ENCODE measurements at places on chromosomes 2 and 18. TPM values are rescaled to one million over a fixed set of nuclear protein-coding genes. Genes with fewer than 3 reads are reported as not detected.
A peak's percentile ranks its signal among the peaks of the same experiment; 100 is the strongest.

GRCh38 chr2:179139506-179139905 lies 89.6 kb upstream of the CCDC141 start:
- DNase-seq, result no peak

- DNase-seq, result no peak
These were observed 97.8 kb upstream of the NETO1 start for GRCh38 chr18:72965616-72966015.

GRCh38 chr2:133171393-133172004 lies 396.8 kb downstream of the NCKAP5 start:
- DNase-seq, result peak; percentile 22

GRCh38 chr2:134738141-134738870 lies 19.5 kb upstream of the TMEM163 start:
- no peak for DNase-seq

TRABD2A gene
- total RNA-seq, result 0.58 TPM

DNA sequence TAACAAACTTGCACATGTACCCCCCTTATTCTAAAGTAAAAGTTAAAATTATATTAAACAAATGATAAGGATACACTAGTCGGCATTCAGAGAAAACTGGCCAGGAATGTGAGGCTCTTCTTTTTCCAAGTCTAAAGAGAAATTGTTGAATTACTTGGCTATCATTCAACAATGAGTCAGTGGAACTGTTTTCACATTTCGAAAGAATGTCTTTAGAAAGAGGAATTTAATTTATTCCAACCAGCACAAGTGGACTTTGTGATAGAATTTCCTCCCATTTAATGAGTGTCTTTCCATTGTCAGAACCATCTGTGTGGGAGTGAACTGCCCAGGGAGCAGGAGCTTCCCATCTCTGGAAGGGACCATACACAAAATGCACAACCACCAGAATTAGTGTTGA lies 792.2 kb downstream of the EPHA4 start:
- peak; percentile 33 for DNase-seq

GRCh38 chr2:218607436-218608115 lies at the start of gene PLCD4:
PLCD4 (plus strand) TSS chr2:218607899; CDS start chr2:218615740, 7,841 bp downstream.
- DNase-seq, result no peak

DNA sequence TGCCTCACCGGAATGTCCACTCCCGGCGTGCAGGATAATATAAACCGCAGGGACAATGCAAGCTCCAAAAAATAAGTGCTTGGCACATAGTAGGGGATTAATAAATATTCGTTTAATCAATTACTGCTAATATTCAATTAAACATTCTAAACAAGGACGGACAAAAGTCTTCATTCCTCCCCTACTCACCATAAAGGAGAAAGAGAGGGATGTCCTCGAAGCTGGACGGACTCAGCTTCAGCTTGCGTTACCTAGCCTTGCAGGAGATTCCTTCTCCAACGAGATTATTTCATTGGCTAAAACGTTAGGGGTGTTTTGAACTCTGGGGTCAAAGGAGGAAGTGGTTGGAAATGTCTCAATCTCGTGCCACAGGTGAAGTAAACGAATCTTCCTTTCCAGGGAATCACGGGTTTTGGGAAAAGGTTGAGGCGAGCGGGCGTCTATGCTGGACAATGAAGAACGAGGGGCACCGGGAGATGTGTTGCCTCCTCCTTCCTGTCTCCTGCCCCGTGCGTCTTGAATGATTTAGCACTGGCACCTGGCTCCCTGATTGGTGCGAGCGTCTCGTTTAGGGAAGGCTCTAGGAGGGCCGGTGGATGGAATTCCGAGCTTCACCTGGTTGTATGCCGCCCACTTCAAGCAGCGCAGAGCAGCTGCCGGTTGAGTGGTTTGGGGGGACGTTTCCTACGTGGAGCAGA lies 2.0 kb upstream of the GAD1 start:
- no peak for DNase-seq

GPR39 gene
- total RNA-seq, result 10.8 TPM

RGPD3 gene
- total RNA-seq, result 0.29 TPM

GRCh38 chr18:60331890-60332289 lies 40.7 kb downstream of the MC4R start:
- no peak for DNase-seq

DNA sequence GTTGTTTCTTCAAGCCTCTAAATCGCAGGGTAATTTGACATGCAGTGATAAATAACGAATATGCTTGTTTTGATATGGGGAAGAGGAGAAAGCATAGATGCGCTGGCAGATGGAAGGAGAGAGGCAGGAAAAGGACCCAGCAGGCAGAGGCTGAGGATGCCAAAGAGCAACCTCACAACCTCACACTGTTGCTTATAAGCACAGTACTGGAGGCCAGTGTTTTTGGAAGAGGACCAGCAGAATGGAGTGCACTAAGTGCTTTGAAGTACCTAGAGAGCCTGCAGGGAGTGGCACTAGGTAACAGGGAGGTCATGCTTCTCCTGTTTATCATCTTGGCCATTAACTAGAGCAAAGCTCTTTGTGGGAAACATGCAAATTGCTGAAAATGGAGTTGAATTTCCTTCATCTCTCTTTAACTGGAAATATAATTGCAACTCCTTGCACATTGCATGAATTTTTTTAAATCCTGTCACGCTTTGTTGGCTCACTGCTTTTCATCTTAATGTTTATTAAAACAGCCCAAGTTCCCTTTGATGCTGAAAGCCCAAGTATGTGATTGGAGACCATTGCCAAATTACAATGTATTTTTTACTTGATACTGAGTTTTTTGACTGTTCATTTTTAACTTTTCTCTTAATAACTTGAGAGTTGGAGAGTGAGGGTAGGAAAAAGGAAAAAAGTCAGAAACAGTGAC lies 236.4 kb downstream of the LRRTM1 start:
- no peak for DNase-seq

KCNG3 gene
- not detected for total RNA-seq

GRCh38 chr2:197037863-197038398 lies 111.4 kb upstream of the PGAP1 start:
- no peak for DNase-seq

PLEK gene
- not detected for total RNA-seq

- DNase-seq, result no peak
These were observed 11.7 kb downstream of the COPS8 start for GRCh38 chr2:237097326-237097910.

DNAJC5G gene
- total RNA-seq, result not detected

DNA sequence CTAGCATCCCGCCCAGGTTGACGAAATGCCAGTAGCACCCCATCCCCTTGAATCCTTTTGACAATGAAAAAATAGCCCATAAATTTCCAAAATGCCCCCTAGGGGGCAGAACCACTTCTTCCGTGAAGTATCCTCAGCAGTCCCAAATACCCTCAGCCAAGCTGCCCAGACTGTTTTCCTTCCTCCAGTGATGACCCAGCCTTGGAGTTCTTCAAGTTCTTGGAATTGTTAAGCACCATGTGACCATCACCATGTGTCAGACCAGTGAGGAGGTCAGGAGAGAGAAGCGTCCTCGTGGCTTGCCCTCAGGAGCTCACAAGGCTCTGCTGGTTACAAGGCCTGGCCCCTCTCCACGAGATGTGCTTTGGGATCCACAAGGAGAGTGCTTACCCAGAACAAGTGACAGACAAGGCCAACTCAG lies 1.4 kb upstream of the SLC23A3 start:
- peak; percentile 91 for DNase-seq

FBXO36 gene
- 1.8 TPM for total RNA-seq

DOCK10 gene
- total RNA-seq, result 2.1 TPM

DNA sequence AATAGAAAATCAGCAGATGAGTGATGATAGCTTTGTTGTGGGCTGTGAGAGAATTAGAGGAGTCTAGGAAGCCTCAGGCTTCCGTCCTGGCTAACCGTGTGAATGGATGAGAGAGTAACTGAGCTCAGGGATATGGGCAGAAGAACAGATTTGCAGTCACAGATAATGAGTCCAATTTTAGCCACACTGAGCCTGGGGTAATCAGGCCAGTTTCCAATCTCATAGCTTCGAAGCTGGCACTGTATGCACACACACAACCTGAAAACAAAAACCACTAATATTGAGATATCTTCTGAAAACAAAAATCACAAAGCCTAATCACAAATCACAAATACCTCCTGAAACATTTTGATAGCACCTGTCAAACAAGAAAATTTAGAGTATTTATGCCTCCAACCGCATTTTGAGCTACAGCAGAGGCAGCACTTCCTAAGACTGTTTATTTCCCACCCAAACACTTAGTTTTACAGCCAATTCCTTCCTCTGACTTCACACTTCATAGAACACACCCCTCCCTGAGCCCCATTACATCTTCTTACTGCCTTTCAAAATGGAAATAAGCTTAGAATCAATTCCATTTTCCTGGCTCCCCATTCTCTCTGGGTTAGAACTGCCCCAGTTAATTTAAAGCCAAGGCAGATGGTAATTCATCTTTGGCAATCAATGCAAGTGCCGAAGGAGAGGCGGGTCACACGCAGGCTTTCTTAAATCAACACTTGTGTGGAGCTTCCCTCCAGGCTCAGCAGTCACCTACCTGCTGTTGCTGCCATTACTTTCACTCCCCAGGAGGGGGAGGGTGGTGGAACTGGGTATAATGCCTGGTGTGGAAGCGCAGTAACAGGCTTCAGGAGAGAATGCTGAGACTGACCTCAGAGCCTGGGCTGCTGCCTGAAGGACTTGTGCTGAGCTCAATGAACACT lies 18.9 kb downstream of the TTR start:
- DNase-seq, result no peak

DNA sequence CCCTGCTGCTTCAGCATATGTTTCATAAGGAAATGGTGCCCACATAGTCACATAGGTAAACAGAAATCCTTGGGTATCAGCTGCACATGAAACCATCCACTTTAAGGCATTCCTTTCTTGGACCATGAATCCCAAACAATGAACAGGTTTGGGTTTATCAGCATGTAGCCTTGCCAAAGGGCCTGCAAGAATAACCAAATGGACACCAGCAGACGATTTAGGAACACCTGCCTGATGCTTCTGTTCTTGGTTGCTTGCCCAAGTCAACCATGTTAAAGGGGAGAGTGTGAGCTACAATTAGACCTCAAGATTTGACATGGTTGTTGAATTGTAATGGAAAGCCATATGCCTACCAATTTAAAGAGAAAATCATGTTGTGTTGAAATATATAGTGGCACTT lies 1342.7 kb upstream of the PIK3C3 start:
- no peak for DNase-seq

- DNase-seq, result no peak
These were observed 73.4 kb downstream of the ZBTB7C start for GRCh38 chr18:48335829-48336228.

ESPNL gene
- total RNA-seq, result 0.14 TPM

- no peak for DNase-seq
These were observed 60.3 kb upstream of the ACVR1 start for GRCh38 chr2:157936406-157936805.

RAD51AP2 gene
- total RNA-seq, result not detected

DSG4 gene
- not detected for total RNA-seq

- DNase-seq, result no peak
These were observed 202.1 kb downstream of the CTIF start for GRCh38 chr18:48740851-48741485.

DNA sequence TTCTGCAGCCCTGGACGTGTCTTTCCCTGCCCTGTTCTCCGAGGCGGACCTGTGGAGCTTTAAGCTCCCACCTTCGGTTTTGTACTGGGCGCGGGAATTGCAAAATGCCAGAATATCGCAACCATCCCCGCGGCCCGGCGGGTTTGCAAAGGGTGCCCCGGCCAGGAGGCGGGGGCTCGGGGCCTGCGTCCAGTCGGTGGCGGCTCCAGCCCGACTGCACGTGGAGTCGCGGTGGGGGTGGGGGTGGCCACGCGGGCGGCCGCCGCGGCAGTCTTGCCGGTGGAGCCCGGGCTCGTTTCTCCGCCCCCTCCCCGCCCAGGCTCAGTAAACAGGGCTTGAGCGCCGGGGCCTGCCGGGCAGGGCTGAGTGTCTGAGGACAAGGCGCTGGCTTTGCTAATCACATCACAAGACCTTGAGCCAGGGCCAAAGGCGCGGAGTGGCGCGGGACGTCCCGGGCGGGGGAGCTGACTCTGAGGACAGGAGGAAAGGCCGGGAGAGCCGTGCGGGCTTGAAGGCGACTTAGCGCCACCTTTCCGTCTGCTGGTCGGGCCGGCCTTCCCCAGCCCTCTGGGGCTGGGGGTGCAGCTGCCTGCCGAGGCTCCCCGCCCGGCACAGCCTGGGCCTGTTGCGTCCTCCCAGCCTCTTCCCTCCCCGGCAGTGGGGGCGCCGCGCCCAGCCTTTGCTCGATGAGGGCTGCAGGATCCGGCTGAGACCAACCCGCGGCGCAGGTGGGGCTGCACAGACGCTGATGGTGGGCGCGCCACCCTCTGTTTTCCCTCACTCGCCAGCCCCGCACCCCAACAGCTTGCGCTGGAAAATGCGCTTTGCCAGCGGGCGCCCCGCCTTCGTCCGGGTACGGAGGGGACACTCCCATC lies 786 bp upstream of the ZFP36L2 start:
- DNase-seq, result no peak

DNA sequence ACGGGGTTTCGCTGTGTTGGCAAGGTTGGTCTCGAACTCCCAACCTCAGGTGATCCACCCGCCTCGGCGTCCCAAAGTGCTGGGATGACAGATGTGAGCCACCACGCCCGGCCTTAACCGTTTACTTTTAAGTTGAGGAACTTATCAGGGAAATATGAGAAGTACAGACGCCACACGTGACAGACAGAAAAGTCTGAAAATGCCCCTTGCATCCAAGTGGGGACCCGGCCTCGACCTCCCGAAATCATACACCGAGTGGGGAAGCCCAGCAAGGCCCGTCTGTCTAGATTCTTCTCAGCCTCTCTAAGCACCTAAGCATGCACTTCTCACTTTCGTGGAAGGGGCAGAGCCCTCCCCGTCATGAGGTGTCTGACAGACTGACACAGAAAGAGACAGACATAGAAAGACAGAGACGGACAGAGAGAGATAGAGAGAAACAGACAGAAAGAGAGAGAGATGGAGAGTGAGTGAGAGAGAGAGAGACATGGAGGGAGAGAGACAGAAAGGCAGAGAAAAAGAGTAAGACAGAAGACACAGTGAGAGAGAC lies 107.3 kb upstream of the ANKRD30BL start:
- DNase-seq, result no peak

DNA sequence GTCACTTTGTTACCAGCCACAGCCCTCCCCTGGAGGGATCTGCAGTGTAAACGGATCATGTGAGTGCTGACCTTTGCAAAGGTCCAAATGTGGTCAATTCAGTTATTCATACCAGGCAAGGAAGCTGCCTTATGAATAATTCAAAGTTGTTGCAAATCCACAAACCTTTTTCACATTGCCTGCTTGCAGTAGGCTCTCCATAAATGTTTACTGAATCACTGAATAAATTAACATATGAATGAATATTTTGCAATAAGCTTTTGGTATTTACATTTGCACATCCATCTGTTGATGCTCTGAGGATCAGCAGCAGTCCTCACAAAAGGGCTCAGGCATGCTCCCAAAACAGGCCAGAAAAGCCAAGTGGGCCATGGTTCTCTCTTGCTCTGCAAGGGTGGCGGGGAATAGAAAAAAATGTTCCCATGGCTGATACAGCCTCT lies 156.8 kb downstream of the VAPA start:
- peak; percentile 59 for DNase-seq

- no peak for DNase-seq
These were observed 8.5 kb upstream of the SPATS2L start for GRCh38 chr2:200297989-200298388.

- no peak for DNase-seq
These were observed 24.5 kb downstream of the PTPN18 start for GRCh38 chr2:130380096-130380934.

GRCh38 chr2:9335322-9335832 lies 88.0 kb downstream of the ITGB1BP1 start:
- DNase-seq, result no peak

All from epithelial cell of proximal tubule (primary cell).